ENCODE measurements at places on chromosomes 6 and 20.

DNA sequence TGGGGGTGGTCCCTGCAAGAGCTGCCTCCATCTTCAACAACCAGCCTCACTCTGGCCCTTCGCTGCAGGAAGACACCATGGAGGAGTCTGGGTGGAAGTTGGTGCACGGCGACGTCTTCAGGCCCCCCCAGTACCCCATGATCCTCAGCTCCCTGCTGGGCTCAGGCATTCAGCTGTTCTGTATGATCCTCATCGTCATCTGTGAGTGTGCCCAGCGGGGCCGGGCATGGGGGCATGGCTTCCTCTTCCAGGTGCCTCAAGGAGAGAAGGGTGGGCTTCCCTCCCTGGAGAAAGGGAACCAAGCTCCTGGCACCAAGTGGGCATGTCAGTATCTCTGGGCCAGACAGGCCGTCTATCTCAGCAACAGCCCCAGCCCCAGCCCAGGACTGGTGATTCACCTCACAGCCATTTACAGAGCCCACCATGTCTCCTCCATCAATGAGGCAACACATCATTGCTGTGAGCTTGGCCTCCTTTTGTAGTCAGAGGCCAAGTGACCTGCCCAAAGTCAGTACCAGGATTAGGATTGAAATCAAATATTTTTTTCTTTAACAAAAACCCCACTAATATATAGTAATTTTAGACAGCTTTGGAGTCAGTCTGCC lies 40.2 kb downstream of the TM9SF4 start:
- DNase-seq, result no peak

DNA sequence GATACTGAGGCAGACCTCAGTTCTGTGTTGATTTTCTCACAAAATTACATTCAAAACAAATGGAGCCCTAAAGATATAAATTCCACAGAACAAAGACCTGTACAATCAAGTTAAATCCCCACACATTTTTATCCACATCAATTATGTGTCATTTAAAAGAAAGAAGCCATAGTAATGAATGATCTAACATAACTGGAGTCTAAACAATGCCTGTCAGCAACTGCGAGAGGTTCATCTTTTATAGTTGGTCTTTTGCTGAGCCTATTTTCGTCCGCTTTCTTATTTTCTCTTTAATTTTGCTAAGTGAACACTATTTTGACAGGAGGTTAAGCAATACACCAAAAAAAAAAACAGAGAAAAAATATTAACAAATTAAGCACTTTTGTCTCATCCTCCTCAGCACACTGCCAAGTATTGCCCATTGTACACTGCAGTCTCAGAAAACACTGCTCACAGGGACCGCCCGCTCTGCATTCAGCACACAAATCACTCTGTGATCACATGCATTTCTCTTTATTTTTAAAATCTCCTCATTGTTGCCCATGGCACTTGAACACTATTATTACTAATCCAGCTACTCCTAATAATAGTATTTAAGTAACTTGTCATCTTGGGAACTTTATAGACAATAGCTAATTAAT lies 140.8 kb downstream of the BTBD9 start:
- no peak for DNase-seq

GRCh38 chr6:14727494-14728395 lies 518.1 kb upstream of the JARID2 start:
- DNase-seq, result no peak

GRCh38 chr6:39357998-39358686 lies 35.6 kb upstream of the KCNK16 start:
- peak; percentile 19 for DNase-seq

DNA sequence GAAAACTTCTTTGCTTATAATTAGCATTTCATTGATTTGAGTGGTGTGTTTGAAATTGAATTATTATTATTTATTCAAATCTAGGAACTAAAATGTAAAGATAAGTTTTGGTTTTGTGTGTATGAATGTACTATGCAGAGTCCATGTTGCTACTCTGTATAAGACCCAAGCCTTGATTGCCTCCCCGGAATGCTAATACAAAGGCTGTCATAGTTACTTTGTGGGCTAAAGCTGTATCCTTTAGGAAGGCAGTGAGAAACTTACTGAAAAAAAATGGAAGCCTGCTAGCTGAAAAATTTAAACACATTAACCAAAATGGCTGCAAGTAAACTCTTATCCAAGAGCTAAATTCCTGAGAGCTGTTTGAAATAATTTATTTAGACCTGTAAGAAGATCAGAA lies 213.3 kb downstream of the ZFAND3 start:
- DNase-seq, result no peak

DNA sequence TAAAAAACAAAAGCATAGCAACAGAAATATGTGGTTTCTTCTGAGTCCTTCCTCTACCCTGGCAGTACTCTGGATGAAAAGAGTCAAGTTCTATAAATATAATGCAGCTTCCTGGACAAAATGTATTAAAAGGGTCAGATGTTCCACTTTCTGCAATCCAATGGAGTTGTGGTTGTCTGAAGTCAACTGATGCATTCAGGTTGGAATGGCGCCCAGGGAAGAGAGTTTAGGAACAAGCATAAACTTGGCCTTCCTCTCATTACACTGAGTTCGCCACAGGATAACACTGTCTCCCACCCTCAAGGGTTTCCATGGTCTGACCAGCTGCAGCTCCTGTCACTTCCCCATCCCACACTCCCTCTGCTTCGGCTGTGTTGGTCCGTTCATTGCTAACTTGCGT lies 66.4 kb downstream of the PLEKHG1 start:
- DNase-seq, result no peak

DNA sequence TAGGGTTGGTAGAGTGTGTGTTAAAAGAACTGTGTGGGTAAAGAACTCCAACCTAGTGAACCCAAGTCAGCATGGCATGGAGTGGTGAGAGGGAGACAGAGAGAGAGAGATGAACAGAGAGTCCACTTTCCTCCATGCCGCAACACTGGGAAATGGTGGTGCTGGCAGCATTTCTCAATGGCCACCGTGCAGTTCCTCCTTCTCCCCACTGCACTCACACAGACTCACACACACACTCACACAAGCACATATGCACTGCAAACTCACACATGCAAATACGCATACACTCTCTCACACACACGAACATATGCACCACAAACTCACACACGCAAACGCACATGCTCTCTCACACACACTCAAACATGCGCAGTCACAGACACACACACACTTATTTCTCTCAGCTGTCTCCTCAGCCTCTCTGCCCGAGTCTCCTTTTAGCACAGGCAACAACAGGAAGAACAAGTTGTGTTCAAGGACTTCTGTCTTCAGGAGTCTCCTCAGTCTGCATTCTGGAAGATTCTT lies 66.5 kb upstream of the LY86 start:
- no peak for DNase-seq

GRCh38 chr20:44888226-44889103 lies 3.0 kb downstream of the YWHAB start:
- no peak for DNase-seq

- no peak for DNase-seq
Measured at GRCh38 chr6:27568226-27568897, 95.5 kb upstream of the ZNF184 start.
